ENCODE measurements at places on chromosomes 1 and 21.

- DNase-seq, result no peak
Measured at GRCh38 chr1:14817223-14818170, 219.0 kb downstream of the KAZN start.

DNA sequence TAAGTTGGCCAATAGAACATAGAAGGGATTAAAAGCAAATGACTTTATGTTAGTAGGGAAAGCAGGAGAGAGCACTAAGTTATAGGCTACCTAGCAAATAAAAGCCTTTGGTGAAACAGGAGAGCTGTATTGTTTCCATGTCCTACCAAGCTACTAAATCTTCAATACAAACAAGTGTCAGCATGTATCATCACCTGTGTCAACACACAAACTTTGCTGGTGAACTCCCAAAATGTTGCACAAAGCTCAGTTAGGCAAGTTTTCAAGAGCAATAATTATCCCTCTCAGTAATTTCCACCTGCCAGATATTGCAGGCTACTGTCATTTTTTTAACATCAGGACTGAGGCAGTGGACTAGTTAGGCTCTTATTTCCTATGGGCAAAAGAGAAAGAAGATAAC is 77.7 kb upstream of the ADAM30 start:
- DNase-seq, result no peak

- no peak for DNase-seq
Measured at GRCh38 chr1:103056423-103056822, 51.9 kb downstream of the COL11A1 start.

DNA sequence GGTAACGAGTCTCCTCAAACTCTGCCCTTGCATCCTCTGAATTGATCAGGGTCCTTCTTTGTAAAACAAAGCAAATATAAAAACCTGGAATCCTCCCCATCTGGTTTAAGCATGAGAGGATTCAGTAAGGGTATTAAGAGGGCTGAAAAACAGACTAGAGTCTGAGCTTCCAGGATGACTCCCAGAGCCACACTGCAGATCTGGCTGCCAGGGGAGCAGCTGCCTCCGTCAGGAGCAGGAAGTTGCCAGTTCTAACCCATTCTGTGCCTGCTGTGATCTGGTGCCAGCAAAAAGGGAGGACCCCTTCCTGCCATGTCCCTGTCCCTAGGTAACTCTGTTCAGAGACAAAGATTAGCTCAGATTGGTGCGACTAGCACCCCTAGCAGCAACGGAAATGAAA is 27.5 kb downstream of the SERTAD4 start:
- no peak for DNase-seq

GRCh38 chr1:198556971-198557370 is 16.5 kb upstream of the ATP6V1G3 start:
- no peak for DNase-seq

DNA sequence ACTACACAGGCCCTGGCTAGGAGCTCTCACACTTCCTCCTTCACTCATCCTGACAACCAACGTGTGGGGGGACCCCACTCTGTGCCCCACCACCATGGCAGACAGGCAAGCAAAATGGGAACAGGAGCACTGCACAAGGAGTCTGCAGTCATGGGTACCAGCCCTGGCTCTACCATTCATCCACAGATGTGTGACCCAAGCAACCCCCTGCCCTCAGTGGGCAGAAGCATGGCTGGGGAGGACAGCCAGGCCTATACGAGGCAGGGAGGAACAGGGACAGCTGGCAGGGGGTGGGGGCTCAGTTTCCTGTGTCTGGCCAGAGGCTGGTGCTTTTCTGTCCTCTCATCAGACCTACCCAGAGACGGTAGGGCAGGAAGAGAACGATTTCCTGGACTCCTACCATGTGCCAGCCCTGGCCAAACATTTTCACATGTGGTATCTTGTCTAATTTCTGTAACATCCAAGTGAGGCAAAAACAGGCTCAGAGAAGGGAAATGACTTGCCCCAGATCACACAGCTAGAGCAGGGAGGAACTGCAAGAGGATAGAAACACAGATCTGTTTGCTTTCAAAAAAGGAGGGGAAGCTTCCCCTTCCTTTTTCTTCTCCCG is 178.0 kb downstream of the HIVEP3 start:
- DNase-seq, result no peak

DNA sequence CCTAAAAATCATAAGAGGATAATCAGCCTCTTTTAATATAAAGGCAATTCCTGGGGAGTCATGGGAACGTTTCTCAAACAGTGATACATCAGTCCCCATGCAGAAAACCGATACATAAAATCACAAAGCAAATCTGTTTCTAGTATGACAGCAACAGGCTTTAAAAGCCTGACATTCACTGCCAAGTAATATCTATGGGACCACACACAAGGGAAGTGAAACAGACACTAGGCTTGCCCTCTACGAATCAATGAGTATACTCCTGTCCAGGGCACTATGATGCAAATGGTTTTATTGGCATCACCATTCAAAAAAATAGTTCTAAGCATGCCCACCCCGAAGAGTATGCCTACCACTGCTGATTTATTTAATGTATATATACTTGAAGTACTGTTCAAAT is 54.4 kb downstream of the TIAM1 start:
- DNase-seq, result no peak

DNA sequence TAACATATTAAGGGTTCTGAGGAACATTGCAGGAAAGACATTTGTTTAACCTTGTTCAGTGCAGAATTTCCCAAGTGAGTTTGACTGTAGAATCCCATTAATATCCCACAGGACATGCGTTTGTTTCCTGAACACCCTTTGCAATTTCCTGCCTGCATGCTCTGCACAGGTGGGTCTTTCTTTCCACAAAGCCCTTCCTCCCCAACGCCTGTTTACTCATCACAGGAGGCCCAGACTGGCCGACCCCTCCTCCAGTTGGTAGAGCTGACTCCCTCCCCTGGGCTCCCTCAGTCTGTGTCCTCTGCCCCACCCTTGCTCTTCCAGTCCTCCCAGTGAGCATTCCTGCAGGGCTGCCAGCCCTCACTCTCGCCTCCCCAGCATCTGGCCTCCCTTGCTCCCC is 47.5 kb upstream of the CTPS1 start:
- DNase-seq, result no peak

DNA sequence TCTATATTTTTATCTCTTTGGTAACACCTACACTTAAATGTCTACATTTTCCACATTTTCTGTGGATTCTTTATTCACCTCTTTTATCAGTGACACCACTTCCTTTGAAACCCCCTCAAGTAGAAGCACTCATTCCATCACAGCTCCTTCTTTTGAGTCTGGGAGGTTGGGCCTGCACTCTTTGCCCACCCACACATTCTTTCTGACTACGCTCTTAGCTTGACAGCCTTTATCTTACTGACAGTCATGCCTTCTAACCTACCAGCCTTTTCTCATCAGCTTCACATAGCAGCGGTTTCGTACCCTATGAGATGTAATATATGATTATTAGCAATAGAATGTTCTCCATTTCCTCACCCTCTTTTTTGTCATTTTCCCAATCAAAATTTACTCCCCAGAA is 151.9 kb downstream of the TNFSF18 start:
- DNase-seq, result no peak

DNA sequence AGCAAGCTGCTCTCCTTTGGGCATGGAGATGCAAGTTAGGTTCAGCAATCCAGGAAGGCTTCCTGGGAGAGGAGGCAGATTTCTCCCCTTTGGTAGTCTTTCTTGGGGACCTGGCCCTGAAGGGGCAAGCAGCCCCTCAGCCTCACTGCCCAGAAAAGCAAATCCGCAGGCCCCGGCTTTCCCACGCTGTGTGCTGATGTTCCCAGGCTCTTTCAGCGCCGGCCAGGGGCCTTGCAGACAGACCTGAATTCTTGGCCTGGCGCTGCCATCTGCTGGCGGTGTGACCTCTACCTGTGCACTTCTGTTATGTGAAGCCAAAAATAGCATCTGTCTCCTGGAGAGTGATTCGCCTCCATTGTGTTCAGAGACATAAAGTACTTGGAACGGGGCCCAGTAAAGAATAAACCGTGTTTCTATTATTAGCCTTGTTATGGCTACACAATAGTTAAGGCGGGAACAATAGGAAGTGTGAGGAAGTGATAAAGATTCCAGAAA is 64.8 kb downstream of the ALPL start:
- no peak for DNase-seq

- DNase-seq, result no peak
Measured at GRCh38 chr1:22567994-22568393, 4.7 kb downstream of the EPHA8 start.

DNA sequence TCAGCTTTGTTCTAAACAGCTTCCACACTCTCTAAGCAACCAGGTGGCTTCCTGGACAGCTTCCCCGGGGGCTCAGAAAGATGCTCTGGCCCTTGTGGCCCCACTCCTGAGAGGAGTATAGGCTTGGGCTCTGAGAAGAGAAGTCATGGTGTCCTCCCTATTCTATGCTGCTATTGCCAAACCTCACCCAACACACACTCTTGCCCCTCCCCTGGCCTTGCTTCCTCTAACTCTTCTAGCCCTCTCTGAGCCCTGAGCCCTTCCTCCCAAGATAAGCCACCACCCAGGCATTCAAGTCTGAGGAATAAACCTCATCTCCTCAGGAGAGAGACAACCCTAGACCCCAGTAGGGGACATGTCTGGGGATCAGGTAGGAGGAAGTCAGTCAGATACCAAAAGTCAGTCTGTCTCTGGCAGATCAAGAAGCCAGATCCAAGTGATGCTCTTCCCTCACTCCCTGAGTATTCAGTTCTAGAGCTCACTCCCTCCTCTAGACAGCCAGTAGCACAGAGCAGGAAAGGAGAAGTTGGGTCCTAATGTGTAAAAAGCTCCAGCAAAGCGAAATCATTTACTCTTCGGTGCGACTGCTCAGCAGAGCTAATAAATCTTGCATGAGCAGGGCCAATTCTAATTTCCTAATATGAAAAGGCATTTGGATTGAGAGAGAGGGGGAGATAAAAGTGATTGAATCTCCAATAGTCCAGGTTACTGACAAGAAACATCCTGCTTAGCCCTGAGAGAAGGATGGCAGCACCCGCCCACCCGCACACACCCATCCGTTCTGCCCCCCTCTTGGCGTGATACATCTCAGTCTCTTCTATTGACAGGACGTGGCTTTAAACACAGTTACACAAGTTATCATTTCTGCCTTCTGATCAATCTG is 50.5 kb downstream of the DMAP1 start:
- DNase-seq, result no peak

DNA sequence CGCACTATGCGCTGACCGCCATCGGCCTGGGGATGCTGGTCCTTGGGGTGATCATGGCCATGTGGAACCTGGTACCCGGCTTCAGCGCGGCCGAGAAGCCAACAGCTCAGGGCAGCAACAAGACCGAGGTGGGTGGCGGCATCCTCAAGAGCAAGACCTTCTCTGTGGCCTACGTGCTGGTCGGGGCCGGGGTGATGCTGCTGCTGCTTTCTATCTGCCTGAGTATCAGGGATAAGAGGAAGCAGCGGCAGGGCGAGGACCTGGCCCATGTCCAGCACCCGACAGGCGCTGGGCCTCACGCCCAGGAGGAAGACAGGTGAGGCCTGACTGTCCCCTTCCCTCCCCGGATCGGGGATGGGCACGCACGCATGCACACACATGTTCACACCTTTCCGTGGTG is 31.9 kb upstream of the FHAD1 start:
- no peak for DNase-seq

- DNase-seq, result no peak
Measured at GRCh38 chr1:229714306-229714705, 88.3 kb downstream of the URB2 start.

- peak; percentile 94 for DNase-seq
Measured at GRCh38 chr1:1344655-1345361, 4.4 kb downstream of the DVL1 start.

DNA sequence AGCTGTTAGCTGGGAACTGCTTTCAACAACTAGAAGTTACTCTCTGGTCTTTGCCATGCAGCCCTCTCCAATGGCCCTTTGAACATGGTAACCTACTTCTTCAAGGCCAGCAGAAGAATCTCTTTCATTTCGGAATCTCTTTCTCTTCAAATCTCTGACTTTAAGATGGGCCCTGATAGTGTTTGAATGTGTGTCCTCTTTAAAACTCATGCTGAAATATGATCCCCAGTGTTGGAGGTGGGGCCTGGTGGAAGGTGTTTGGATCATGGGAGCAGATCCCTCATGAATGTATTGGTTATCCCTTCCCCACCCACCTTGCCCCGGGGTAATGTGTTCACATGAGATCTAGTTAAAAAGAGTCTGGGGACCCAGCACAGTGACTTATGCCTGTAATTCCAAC is 54.5 kb upstream of the SOX13 start:
- DNase-seq, result no peak

DNA sequence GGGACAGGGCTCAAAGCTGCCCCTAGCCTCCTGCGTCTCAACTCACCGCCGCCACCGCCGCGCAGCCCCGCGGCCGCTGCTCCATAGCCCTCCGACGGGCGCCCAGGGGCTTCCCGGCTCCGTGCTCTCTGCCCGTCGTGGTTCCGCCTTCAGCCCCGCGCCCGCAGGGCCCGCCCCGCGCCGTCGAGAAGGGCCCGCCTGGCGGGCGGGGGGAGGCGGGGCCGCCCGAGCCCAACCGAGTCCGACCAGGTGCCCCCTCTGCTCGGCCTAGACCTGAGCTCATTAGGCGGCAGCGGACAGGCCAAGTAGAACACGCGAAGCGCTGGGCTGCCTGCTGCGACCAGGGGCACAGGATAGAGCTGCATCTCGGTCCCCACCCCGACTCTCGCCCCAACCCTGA is at the start of gene TNFRSF25:
Gene TNFRSF25, minus strand, starts transcription at position 151 of the 400 bp plus-strand sequence. Its CDS starts 66 bp downstream, at position 85.
- DNase-seq, result no peak

GRCh38 chr21:29092102-29092959 is 18.9 kb upstream of the CCT8 start:
- DNase-seq, result no peak

DNA sequence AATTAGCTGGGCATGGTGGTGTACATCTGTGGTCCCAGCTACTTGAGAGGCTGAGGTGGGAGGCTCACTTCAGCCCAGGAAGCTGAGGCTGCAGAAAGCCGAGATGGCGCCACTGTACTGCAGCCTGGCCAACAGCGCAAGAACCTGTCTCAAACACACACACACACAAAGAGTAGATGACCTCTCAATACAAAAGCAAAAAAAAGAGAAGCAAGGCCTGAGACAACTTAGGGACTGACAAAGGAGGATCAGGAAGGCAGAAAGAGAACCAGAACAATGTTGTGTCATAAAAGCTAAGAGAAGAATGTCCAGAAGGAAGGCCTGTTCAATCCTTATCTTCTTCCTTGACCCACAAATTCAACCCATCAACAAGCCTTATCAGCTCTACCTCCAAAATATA is 18.5 kb downstream of the WASF2 start:
- no peak for DNase-seq

GRCh38 chr1:179425186-179425585 is 59.4 kb downstream of the AXDND1 start:
- DNase-seq, result no peak

GRCh38 chr1:233704170-233704897 is 90.4 kb downstream of the KCNK1 start:
- DNase-seq, result no peak

- no peak for DNase-seq
Measured at GRCh38 chr1:217141711-217142110, 418.5 kb upstream of the ESRRG start.

GRCh38 chr1:109849655-109850054 is 61.0 kb upstream of the CSF1 start:
- DNase-seq, result no peak

DNA sequence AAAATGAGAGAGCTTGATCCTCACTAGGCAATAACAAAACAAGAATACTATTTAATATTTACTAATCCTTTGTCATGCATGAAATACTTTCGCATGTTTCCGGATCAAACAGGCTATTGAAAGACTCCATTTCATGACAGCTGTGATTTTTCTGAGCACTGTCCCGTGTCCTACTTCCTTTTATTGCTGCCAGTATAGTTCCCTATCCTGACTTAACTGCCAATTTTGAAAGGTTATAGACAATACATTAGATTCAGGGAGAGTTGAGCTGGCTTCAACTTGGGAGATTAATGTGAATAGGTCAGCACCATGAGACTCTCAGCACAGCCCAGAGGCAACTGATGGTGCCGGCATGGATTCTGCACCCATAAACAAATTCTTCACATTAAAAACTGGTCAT is 225.8 kb downstream of the VAV3 start:
- DNase-seq, result no peak
